ENCODE measurements at places on chromosomes 2 and 18. TPM values are rescaled to one million over a fixed set of nuclear protein-coding genes. Genes with fewer than 3 reads are reported as not detected.

GRCh38 chr18:36481201-36481657, 183.7 kb downstream of the FHOD3 start:
- H3K4me1 ChIP-seq = peaks cover 11% of the 10 kb centered on the region
- no peaks in the 10 kb centered on the region for H3K36me3 ChIP-seq
- H3K27ac ChIP-seq = no peak overlapping the region

- DNase-seq = no peak
- H3K4me3 ChIP-seq = no peak overlapping the region
- peaks cover 45% of the 10 kb centered on the region for H3K36me3 ChIP-seq
Measured at GRCh38 chr2:151644580-151644979, 89.7 kb downstream of the NEB start.

EMILIN2 gene
- total RNA-seq = 13.2 TPM

SERPINB7 gene
- not detected for total RNA-seq

DNA sequence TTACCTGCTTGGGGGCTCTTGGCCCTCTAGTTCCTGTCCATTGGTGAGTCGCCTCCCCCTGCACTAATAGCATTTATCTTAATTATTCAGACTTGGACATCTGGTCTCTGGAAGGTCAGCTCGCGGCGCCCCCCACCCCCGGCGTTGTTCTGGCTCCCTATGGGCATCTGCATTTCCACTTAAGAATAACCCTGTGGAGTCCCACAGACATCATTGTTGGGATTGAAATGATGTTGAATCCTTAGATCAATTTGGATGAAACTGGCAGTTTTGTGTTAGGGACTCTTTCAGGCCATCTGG, 313.8 kb upstream of the HS6ST1 start:
- no peak overlapping the region for H3K27ac ChIP-seq
- H3K4me1 ChIP-seq = no peaks in the 10 kb centered on the region
- no peak overlapping the region for H3K4me3 ChIP-seq
- H3K36me3 ChIP-seq = no peaks in the 10 kb centered on the region
- DNase-seq = no peak
- H3K27me3 ChIP-seq = no peaks in the 10 kb centered on the region

AMMECR1L gene
- 7.4 TPM for total RNA-seq

DNA sequence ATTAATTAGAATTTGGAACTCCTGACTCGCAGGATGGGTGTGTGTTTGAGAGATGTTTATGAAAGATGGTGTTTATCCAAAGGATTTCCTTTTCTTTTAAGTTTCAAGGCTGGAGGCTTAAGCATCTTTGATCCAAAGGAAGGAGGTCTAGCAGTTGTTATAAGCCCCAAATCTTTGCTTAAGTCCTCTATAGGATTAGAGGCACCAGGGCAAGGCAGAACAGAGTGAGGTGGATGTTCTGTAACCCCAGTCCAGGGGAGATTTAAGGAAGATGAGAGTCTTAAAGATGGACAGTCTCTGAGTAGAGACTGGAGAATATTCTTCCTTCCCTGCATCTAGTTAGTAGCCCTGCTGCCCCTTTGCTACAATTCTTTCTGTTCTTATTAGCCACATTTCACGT, 17.5 kb downstream of the LBH start:
- no peak for DNase-seq
- H3K4me3 ChIP-seq = no peak overlapping the region
- peaks cover 24% of the 10 kb centered on the region for H3K4me1 ChIP-seq
- H3K36me3 ChIP-seq = no peaks in the 10 kb centered on the region
- no peaks in the 10 kb centered on the region for H3K27me3 ChIP-seq
- H3K27ac ChIP-seq = no peak overlapping the region

DNA sequence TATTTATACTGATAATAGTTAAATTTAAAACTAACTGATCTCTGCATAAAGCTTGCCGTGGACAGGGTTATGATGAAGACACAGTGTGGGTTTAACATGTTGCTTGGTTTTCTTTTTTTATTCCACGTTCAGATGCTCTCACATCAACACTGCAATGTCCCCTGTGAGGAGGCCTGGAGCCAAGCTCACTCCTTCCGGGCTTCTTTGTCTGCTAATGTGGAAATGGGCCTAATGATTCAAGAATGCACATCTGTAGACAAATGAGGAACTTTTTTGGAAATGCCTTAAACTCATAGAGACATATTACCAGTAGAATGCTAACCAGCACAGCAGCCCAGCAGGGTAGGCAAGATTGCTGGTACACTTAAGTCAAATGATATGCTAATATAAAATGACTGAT, 208.0 kb downstream of the GALR1 start:
- no peaks in the 10 kb centered on the region for H3K36me3 ChIP-seq
- H3K4me1 ChIP-seq = no peaks in the 10 kb centered on the region
- no peaks in the 10 kb centered on the region for H3K27me3 ChIP-seq
- H3K27ac ChIP-seq = no peak overlapping the region

RSAD2 gene
- 3.6 TPM for total RNA-seq

RGPD4 gene
- total RNA-seq = 0.26 TPM

DNA sequence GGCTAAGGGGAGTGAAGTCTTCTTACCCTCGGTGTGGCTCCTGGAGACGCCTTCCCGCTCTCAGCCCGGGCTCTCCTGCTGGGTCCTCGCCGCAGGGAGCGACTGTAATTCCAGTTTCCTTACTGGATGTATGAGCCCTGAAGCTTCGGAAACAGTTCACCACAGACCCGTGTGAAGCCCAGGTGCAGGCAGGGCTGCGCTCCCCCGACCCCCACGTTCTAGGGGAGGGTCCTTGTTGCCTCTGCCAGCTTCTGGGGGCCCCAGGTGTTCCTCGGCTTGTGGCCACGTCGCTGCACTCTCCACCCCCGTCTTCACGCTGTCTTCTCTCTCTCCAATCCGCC, 5.1 kb upstream of the ASB1 start:
- H3K4me1 ChIP-seq = peaks cover 32% of the 10 kb centered on the region
- no peak for DNase-seq
- H3K4me3 ChIP-seq = no peak overlapping the region
- no peaks in the 10 kb centered on the region for H3K27me3 ChIP-seq

CHRNG gene
- not detected for total RNA-seq

VIL1 gene
- total RNA-seq = not detected

AQP12A gene
- total RNA-seq = not detected

CAVIN2 gene
- 118 TPM for total RNA-seq

- H3K4me3 ChIP-seq = no peak overlapping the region
- no peaks in the 10 kb centered on the region for H3K4me1 ChIP-seq
- H3K27ac ChIP-seq = no peak overlapping the region
- H3K36me3 ChIP-seq = no peaks in the 10 kb centered on the region
- no peaks in the 10 kb centered on the region for H3K27me3 ChIP-seq
Measured at GRCh38 chr2:6196449-6196848, 504.3 kb downstream of the SOX11 start.

Measured in right atrium auricular region (tissue), 2 donors.